Caudate nucleus (tissue), 63 donors: ENCODE measurements at places on chromosomes 16 and 17.

- DNase-seq = no peak
Measured at GRCh38 chr17:46841561-46842379, 9.6 kb upstream of the WNT9B start.

DNA sequence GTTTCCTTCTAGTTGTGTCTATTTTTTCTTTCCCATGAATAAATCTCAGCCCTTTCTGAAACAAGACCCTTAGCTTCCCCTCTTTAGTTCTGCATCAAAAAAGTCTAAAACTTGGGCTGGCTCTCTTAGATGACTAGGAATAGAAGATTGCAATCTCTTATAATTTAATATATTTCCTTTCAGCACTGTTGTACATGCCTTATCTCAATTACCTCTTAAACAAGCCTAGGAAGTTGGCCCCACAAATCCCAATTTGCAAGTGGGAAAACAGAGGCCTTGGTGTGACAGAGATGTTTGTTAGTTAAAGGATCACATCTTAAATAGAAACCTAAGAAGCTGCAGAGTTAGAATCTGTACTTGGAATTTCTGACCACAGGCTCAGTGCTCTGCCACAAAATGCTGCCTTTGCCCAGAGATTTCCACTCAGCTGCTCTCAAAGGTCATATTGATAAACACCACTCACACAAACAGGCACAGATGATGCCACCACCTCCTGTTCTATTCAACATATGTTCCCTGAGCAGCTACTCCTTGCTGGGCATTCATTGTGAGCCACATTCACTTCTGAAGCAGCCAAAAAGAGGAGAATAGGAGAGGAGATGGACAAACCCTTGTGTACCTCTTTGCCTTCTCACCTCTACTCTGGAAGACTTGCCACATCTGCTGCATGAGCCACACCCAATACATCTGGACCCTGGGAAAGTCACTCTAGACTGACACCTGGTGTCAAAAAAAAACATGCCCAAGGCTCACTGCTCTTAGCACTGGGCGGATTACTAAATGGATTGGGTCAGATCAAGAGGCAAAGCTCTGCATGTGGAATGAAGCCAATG lies 5.5 kb downstream of the CCDC182 start:
- DNase-seq = no peak

DNA sequence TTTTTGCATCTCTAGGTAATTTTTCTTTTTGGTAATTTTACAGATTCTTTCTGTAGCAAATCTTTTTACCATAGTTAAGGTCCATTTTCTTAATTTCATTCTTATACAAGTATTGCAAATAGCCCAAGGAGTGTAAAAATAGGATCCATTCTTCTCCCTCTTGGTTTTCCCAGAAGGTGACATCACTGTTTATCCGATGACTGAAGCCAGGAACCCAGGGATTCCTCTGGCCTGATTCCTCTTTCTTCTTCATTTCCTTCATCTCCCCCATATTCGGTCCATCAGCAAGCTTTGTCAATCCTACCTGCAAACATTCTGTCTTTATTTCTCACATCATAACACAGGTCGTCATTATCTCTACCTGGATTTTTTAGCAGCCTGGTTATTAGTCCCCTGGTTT lies 5.3 kb downstream of the RBBP6 start:
- DNase-seq = no peak

DNA sequence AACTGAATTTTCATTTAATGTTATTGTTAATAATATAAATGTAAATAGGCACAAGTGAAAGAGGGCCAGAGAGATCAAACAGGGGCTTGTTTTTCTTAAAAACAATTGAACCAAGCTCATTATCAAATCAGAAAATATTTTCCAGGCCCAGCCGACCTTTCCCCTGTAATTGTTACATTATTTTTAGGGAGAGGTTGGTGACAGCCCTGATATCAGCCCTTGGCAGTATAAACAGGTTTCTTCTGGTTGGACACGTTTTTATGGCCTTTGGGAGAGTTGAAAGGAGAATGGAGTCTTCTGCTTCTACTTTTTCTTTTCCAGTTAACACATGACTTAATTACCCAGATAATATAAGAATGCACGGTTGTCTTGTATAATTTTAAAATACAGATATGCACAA lies 40.0 kb upstream of the COQ7 start:
- no peak for DNase-seq

GRCh38 chr17:57708410-57708809 lies 36.7 kb downstream of the CCDC182 start:
- no peak for DNase-seq
